ENCODE measurements at places on chromosomes 2 and 18. TPM values are rescaled to one million over a fixed set of nuclear protein-coding genes. Genes with fewer than 3 reads are reported as not detected.
A peak's percentile ranks its signal among the peaks of the same experiment; 100 is the strongest.

Gene AQP12A
- not detected for total RNA-seq

GRCh38 chr2:96397756-96398530, 62.4 kb downstream of the NCAPH start:
- no peak for DNase-seq
- no peak overlapping the region for H3K27ac ChIP-seq
- no peak overlapping the region for H3K4me3 ChIP-seq
- no peaks in the 10 kb centered on the region for H3K36me3 ChIP-seq

DNA sequence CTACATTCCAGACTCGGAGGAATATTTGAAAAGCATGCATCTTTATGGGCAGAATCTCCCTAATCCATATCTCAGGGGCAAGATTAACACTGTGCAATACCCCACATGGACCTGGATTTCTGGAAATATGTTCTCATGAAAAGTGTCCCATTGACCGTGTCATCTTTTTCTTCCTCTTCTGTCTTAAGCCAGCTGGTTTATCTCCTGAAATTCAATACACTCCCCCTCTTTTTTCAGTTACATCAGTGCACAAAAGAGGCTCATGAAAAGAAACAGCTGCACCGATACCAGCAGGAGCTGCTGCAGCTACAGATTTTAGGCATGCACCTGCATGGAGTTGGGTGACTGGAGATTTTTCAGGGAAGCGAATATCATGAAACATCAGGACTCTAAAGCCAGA, 117.2 kb downstream of the SLC4A3 start:
- H3K27me3 ChIP-seq: no peaks in the 10 kb centered on the region
- H3K36me3 ChIP-seq: no peaks in the 10 kb centered on the region
- no peak overlapping the region for H3K4me3 ChIP-seq
- H3K4me1 ChIP-seq: no peaks in the 10 kb centered on the region
- no peak overlapping the region for H3K27ac ChIP-seq
- no peak for DNase-seq

GRCh38 chr18:40056079-40056692, 1898.8 kb upstream of the PIK3C3 start:
- H3K4me1 ChIP-seq: no peaks in the 10 kb centered on the region
- DNase-seq: no peak
- no peak overlapping the region for H3K4me3 ChIP-seq
- H3K27ac ChIP-seq: no peak overlapping the region

GRCh38 chr18:73189718-73190117, 321.9 kb upstream of the NETO1 start:
- H3K36me3 ChIP-seq: no peaks in the 10 kb centered on the region
- H3K27ac ChIP-seq: no peak overlapping the region
- no peak overlapping the region for H3K4me3 ChIP-seq
- H3K27me3 ChIP-seq: no peaks in the 10 kb centered on the region

GRCh38 chr2:216665242-216665641, 30.1 kb downstream of the IGFBP5 start:
- peak; percentile 95 for DNase-seq
- H3K27ac ChIP-seq: peak overlapping the region; percentile 65
- H3K4me1 ChIP-seq: peaks cover 9% of the 10 kb centered on the region
- H3K36me3 ChIP-seq: no peaks in the 10 kb centered on the region
- no peaks in the 10 kb centered on the region for H3K27me3 ChIP-seq
- H3K4me3 ChIP-seq: no peak overlapping the region

DNA sequence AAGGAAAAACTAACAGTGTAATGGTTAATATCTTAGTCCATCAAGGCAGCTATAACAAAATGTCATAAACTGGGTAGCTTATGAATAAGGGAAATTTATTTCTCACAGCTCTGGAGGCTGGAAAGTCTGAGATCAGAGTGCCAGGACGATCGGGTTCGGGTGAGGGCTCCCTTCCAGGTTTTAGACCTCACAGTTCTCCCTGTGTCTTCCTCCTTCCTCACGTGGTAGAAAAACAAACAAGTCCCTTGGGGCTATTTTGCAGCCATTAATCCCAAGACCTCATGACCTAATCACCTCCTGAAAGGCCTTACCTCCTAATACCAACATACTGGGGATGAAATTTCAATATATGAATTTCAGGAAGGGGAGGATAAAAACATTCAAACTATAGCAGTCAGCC, 455.9 kb downstream of the CNTNAP5 start:
- H3K4me1 ChIP-seq: no peaks in the 10 kb centered on the region
- no peak for DNase-seq
- no peak overlapping the region for H3K4me3 ChIP-seq
- H3K36me3 ChIP-seq: no peaks in the 10 kb centered on the region

Data from breast epithelium (tissue), 4 donors.